ENCODE measurements at places on chromosomes 2 and 18. TPM values are rescaled to one million over a fixed set of nuclear protein-coding genes. Genes with fewer than 3 reads are reported as not detected.

Gene TAF4B
- 1.6 TPM for total RNA-seq

Gene CRYGC
- total RNA-seq: not detected

Gene PDCD1
- total RNA-seq: 1.5 TPM

Gene LNPK
- total RNA-seq: 25.5 TPM

Gene TMEM200C
- 6.1 TPM for total RNA-seq

Gene CFC1
- not detected for total RNA-seq

All from mucosa of gallbladder (tissue), 1 donor.